ENCODE measurements at places on chromosomes 4 and X.
A peak's percentile ranks its signal among the peaks of the same experiment; 100 is the strongest.

GRCh38 chrX:13376857-13377549 lies 57.1 kb upstream of the ATXN3L start:
- DNase-seq, result peak; percentile 91

DNA sequence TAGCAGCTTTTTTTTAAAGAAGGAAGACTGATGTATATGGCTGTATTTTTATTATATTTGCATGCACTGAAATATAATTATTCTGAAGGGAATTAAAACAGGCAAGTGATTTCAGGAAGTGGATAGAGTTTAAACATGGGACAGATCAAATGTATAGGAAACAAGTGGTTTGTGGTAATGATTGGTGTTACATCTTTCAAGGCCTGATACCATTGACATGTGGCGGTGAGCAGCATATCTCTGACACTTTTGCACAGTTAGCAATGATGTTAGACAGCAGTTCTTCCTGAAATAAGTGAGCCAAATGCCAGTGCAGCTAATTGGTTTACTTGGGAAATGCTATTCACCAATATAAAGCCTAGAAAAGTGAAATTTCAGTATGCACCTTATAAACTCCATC lies 272.1 kb downstream of the RPA4 start:
- no peak for DNase-seq

DNA sequence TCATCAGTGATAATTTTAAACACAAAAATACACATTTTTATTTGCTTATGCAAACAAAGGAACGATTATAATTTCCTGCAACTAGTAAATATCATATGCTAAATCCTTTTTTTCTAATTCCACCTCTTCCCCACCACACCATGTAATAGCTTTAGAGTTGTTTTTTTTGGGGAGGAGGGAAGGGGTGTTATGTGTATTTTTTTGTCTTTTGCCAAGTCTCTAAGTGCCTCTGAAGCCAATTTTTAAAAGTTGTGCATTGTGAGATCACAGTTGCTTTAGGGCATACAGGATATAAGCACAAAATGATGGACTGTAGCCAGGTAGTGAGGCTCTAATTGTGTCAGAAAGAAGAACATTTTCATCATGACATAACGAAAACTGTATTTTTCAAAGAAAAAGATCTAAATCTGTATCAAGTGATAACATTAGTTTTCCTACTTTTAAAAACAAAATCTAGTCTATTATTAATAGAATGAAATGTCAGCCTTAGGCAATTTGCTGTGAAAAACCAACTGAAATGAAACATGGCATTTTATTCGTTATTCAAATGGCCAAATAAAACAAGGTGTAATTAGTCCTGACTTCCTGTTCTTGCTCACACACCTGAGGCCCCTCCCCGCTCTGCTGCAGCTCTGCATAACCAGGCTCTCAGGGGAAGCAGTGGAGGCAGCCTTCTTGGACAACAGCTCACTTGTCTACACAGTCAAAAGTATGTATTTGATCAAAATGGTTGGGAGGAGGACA lies 157.4 kb downstream of the PALLD start:
- no peak for DNase-seq

GRCh38 chrX:136067966-136068365 lies 79.4 kb upstream of the FHL1 start:
- no peak for DNase-seq

- no peak for DNase-seq
Measured at GRCh38 chr4:106691749-106692148, 323.2 kb upstream of the GIMD1 start.

DNA sequence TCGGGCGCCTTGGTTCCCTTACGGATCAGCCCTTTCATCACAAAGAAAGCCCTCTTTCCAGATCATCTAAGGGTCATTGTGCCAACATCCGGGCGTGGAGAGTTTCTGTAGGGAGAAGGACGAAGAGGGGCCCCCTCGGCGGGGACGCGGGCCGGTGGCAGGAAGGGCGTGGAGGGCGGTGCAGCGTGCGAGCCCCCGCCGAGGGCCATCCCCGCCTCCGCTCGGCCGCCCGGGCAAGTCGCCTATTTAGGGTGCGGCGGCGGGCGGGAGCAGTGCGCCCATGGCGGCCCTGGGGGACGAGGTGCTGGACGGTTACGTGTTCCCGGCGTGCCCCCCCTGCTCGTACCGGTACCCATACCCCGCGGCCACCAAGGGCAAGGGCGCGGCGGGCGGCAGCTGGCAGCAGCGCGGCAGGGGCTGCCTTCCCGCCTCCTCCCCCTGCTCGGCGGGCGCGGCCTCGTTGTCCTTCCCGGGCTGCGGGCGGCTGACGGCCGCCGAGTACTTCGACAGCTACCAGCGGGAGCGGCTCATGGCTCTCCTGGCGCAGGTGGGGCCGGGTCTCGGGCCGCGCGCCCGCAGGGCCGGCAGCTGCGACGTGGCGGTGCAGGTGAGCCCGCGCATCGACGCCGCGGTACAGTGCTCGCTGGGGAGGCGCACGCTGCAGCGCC lies at the start of gene ZAR1:
Gene ZAR1, plus strand, starts transcription at position 241 of the 668 bp plus-strand sequence. Its CDS starts 40 bp downstream, at position 281.
- no peak for DNase-seq

DNA sequence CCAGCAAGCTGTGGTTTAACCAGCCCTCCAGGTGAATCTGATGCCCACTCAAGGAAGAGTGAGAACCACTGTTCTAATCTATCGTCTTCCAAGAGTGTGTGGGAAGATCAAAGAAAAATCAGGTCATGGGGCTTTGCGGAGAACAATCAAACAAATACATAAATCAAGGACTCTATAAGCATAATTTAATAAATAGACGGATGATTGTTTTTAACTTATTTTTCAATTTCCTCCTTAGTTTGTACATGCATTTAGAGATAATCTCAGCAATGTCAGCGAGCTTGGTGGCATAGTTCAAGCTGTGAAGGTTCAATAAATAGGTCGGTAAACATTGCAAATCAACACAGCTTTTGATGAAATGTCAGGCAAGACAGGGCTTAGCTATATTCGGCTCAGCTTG lies 84.9 kb downstream of the DMD start:
- no peak for DNase-seq

- no peak for DNase-seq
Measured at GRCh38 chrX:53261355-53261972, 19.9 kb downstream of the IQSEC2 start.

DNA sequence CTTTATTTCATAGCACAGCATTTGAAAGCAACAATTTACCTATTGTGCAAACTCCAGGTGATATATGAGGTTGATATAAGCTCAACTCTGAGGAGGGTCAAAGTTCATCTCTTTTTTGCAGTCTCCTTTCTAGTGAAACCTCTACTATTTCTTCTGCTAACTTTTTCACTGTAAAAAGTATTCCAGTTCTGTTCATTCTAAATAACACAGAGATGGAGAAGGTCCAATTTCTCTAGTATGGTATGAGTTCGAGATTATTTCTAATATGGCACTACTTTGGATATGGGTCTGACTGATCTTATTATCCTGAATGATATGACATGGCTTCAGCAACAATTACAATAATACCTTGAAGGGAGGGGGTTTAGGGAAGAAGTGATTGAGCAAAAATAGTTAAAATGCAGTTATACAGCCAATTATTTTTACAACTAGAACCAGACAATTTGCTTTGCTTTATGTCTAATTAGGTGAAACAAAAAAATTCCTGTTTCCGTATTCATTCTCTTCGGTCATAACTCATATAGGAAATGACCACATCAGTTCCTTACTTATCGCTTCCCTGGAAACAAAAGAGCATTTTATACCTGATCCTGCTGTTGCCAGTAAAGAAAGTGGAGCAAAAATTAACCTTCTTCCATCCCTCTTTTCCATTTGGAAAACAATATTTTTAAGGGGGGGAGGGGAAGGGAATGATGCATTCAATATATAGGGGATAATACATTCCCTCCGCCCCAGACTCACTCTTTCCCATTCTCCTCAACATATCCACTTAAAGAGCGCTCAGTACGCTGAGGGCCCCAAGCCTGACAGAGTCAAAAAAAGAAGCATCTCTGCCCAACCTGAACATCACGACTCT lies 1.0 kb downstream of the TBC1D9 start:
- no peak for DNase-seq

- DNase-seq, result no peak
Measured at GRCh38 chrX:148416142-148416541, 84.3 kb upstream of the AFF2 start.

DNA sequence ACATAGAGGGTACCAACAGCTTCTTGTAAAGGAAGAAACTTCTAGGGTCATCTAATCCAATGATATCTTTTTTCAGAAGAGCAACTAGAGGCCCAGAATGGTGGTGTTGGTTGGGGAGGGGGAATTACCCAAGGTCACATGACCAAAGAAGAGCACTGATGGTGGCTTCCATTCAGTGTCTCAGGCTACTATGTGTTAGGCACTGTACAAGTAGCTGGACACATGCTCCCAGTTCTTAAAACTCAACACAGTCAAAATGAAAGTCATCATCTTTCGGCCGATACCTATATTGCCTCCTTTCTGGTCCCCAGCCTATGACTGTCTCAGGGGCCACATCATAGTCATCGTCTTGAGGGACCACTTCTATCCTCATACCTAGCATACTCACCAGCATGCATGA lies 88.1 kb downstream of the ARHGAP6 start:
- DNase-seq, result no peak

DNA sequence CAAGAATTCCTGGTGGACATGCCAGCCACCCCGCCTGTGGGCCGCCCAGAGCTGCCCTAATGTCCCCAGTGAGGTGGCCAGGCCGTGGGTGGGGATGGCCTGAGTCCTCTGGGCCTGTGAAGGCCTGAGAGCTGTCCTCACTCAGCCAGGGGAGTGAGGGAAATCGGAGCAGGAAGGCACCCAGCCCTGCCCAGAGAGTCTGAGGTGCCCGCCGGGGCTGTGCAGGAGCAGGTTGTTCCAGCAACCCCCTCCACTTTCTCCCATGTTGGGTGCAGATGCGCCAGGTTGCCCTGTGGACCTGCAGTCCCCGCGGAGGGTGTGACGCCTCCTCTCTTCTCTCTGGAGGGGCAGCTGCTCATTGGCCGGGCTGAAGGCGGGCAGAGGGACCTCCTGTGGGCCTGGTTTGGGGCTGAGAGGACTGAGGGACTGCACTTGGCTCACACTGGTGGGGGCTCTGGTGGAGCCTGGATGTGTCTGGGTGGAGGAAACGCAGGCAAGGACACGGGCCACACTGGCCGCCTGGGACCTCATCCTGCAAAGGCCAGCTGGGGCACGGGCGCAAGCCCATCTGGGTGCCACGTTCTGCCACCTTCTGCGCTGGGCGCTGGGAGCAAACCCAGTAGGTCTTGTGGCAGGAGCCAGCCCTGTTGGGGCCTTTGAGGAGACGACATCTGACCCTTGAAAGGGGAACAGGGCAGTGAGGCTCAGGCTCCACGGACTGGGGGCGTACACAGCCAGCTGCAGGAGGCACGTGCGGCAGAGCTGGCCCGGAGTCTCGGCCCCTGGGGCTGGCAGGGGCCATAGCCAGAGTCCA lies 14.0 kb downstream of the DOK7 start:
- no peak for DNase-seq

GRCh38 chr4:144902614-144903013 lies 195.4 kb downstream of the ANAPC10 start:
- DNase-seq, result no peak

- no peak for DNase-seq
Measured at GRCh38 chrX:77900688-77901087, 1.4 kb downstream of the COX7B start.

DNA sequence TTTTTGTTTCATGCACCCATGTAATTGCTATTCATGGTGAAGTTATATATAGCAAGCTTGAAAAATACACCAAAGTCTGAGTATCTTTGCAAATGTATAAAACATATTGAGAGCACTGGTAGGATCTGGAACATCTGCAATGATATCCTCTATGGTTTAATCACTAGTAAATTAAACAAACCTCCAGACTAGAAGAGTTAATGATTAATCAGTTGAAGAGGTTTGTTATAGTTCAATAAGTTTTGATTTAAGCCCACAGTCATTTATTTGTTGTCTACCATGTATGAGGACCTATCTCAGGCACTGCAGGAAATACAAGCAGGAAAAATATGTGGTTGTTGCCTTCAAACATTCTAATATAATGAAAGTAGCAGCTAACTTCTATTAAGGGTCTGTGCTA lies 16.5 kb downstream of the CYBB start:
- DNase-seq, result no peak

GRCh38 chrX:73127700-73128241 lies 48.5 kb upstream of the PABPC1L2A start:
- no peak for DNase-seq

- no peak for DNase-seq
Measured at GRCh38 chr4:110612631-110613269, 10.1 kb downstream of the PITX2 start.

DNA sequence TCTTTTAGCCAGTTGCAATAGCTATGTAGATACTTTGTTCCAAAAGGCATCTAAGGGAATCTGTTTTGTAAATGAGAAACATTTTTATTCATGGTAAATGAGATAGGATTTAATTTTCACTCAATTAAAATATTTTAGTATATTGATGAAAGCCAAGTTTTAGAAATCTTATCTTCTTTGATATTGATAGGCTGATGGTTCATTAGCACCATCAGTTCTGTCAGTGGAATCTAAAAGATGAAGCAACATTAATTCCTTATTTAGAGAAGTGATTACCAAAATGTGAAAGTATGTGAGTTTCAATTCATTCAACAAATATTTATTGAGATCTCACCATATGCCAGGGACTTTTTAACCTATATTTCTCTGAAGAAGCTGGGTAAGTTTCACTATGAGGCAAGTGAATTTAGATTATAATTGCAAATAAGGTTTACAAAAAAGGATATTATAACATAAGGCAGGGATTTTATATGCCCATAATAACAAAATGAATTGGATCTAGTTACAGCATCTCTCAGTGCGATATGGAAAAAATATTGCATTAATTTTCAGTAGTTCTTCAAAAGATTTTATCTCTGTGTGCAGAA lies 79.3 kb downstream of the GABRB1 start:
- no peak for DNase-seq

DNA sequence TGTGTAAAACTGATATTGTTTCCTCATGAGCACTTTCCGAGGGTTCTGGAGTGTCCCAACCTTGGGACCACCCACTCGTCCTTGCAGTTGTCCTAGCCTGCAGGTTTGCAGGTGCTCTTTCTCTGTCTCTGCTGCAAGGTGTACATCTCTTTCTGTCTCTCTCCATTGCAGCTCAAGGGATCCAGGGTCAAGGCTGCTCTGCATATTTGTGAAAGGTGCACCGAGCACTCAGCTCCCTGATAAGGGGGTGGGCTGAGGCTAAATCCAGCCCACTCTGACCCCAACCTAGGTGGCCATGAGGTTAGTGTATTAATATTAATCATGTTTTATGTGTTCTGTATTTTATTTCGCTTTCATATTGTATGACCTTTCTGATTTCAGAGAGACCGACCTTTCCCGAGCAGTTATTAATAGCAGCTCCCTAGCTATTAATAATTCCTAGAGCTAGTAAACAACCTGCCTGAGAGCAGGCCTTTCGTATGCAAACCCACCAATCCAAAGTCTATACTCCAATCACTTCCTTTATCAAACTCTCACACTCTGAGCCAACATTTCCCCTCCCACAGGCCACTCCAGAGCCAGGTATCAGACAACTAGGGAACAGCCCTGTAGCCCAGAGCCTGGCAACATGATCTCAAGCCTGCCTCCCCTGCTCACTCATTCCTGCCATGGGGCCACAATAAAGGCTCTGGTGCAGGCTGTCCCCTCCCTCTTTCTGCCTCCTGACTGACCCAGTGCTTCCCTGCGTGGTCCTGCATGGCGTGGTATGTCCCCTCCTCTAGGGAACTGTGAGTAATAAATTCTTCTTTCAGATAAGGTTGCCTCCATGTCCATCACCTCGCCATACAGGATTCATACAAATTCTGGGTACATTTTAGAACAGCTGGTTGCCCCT lies 73.9 kb downstream of the SLC2A9 start:
- DNase-seq, result no peak

All from BJ (cell line).